Spleen (tissue), 13 donors: ENCODE measurements at places on chromosomes 6 and 20.

DNA sequence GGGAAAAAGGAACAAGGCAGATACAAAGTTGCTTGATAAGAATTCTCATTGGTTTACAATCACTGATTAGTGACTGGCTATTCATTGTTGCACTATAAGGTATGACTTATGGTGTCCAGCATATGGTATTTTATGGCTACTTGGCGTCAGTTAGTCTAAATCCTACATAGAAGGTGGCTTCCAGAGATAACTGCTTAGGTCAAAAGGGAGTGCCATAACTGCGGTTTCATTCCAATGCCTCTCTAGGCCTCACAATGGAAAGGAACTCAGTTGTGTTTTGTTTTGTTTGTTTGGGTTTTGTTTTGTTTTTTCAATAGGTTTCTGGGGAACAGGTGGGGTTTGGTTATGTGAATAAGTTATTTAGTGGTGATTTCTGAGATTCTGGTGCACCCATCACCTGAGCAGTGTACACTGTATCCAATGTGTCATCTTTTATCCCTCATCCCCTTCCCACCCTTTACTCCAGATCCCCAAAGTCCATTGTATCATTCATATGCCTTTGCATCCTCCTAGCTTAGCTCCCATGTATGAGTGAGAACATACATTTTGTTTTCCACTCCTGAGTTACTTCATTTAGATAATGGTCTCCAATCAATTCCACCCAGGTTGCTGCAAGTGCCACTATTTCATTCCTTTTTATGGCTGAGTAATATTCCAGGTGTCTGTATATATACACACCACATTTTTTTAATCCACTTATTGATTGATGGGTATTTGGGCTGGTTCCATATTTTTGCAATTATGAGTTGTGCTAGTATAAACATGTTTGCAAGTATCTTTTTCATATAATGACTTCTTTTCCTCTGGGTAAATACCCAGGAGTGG, 7.0 kb downstream of the GOPC start:
- DNase-seq = no peak
- H3K36me3 ChIP-seq = peaks cover 27% of the 10 kb centered on the region

GRCh38 chr6:3825851-3826581, 23.2 kb upstream of the FAM50B start:
- no peaks in the 10 kb centered on the region for H3K36me3 ChIP-seq
- DNase-seq = peak; percentile 81
- H3K27me3 ChIP-seq = no peaks in the 10 kb centered on the region
- peaks cover 14% of the 10 kb centered on the region for H3K4me1 ChIP-seq
- no peak overlapping the region for H3K4me3 ChIP-seq

- no peaks in the 10 kb centered on the region for H3K36me3 ChIP-seq
- H3K4me3 ChIP-seq = no peak overlapping the region
- no peak for DNase-seq
- peaks cover 20% of the 10 kb centered on the region for H3K27me3 ChIP-seq
Observed at GRCh38 chr6:165849534-165850430, 186.7 kb upstream of the PDE10A start.

- peak overlapping the region; percentile 99 for H3K27ac ChIP-seq
- H3K27me3 ChIP-seq = no peaks in the 10 kb centered on the region
- peaks cover 15% of the 10 kb centered on the region for H3K4me1 ChIP-seq
Observed at GRCh38 chr20:45971425-45971674, 653 bp downstream of the ZNF335 start.

- peaks cover 6% of the 10 kb centered on the region for H3K27me3 ChIP-seq
- no peak overlapping the region for H3K4me3 ChIP-seq
- no peak for DNase-seq
- H3K36me3 ChIP-seq = no peaks in the 10 kb centered on the region
Observed at GRCh38 chr6:56949925-56950495, 4.9 kb upstream of the BEND6 start.

DNA sequence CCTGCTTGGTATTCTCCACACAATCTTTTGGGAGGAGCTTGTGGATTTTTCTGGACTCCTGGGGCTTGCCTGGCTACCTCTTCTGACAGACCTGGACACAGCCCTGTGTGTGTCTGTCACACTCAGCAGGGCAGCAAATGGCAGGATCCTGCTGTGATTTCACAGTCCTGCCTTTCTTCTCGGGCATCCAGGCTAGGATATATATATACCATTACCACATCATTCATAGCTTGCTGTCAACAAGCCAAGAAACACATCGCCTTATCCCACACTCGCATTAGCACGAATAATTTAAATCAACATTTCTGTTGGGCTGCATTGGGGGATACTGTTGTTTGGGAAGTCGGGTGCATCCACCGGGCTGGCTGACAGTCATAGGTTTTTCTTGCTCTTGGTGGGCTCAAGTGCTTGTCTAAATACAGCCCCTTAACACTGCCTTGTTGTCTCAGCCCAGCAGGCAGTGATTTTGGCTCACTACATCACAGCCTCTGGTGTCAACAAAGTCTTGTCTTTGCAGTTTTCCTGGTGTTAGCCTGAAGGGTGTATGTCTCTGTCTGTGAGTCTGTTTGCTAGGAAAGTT, 154.9 kb upstream of the FERMT1 start:
- H3K27ac ChIP-seq = no peak overlapping the region
- H3K27me3 ChIP-seq = no peaks in the 10 kb centered on the region
- H3K4me3 ChIP-seq = no peak overlapping the region

- no peak overlapping the region for H3K27ac ChIP-seq
- H3K4me3 ChIP-seq = no peak overlapping the region
- H3K36me3 ChIP-seq = no peaks in the 10 kb centered on the region
- DNase-seq = no peak
Observed at GRCh38 chr20:14889496-14890255, 552.3 kb upstream of the FLRT3 start.

DNA sequence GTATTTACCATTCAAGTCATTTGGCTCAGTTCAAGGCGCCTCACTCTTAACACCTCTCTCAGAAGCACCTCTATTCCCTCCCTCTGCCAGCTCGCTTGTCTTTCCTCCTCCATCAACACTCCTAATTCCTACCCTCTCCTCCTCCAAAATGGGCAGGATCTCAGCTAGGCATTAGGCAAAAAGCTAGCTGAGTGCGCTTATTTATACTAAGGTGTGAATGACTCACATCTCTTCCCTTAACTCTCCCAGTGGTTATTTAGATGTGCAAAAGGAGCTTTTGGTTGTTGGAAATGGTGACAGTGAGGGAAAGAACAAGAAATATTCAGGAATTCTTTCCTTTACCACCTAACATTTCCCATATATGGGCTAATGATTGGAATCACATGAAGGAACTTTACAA, 29.1 kb downstream of the PACSIN1 start:
- H3K27me3 ChIP-seq = no peaks in the 10 kb centered on the region
- no peak overlapping the region for H3K27ac ChIP-seq
- no peak for DNase-seq
- H3K36me3 ChIP-seq = no peaks in the 10 kb centered on the region
- no peak overlapping the region for H3K4me3 ChIP-seq

DNA sequence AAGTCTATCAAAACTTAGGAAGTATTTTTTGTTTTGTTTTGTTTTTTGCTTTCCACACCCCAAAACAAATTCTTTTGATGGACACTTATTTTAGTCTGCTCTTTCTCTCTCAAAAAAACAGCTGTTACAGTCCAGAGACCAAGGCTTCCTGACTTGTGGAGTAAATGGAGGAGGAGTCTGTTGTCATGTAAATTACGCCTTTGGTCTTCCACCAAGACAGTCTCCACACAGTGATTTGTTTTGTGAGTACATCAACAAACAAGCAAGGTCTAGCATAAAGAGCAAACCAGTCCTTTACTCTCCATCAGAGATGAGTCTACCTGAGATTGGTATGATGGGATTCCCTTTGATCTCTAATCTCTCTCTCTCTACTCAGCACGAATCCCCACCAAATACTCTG, 588.0 kb upstream of the ARID1B start:
- no peak overlapping the region for H3K4me3 ChIP-seq
- H3K27ac ChIP-seq = no peak overlapping the region
- no peaks in the 10 kb centered on the region for H3K36me3 ChIP-seq
- DNase-seq = no peak
- no peaks in the 10 kb centered on the region for H3K27me3 ChIP-seq
- no peaks in the 10 kb centered on the region for H3K4me1 ChIP-seq

DNA sequence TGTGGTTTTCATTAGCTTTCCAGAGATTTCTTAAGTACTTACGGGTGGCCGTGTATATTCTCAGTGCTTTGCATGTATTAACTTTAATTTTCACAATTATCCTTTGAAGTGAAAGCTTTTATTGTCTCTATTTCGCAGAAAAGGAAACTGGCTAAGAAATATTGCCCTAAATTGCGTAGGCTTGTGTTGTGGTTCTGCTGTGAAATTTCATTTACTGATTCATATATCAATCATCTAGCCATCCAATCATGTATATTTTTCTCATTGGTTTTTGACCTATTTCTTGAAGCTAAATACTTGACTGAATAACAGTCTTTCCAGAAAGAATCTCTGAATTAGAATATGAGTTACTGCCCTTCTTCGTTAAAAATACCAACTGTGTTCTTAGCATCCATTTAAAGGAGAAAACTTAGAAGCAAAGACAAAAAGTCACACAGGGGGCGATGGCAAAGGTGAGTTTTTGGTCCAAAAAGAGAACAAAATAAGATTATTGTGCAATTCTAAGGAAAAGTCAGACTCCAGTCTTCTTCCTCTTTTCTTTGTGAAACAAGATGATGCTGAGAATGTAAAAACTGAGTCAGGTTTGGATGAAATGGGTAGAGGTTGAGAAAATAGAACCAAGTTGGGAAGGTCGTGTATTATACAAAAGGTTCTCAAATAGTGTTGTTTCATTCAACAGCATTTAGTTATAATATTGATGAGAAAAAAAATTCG, 1.4 kb downstream of the CYB5R4 start:
- peaks cover 22% of the 10 kb centered on the region for H3K36me3 ChIP-seq
- peak overlapping the region; percentile 82 for H3K27ac ChIP-seq
- no peak for DNase-seq
- H3K4me3 ChIP-seq = no peak overlapping the region
- H3K27me3 ChIP-seq = no peaks in the 10 kb centered on the region

GRCh38 chr6:106534004-106534403, 95.3 kb downstream of the RTN4IP1 start:
- DNase-seq = no peak
- H3K27ac ChIP-seq = peak overlapping the region; percentile 34
- H3K36me3 ChIP-seq = peaks cover 8% of the 10 kb centered on the region
- no peak overlapping the region for H3K4me3 ChIP-seq

- no peak for DNase-seq
- H3K27ac ChIP-seq = no peak overlapping the region
- no peaks in the 10 kb centered on the region for H3K27me3 ChIP-seq
- no peak overlapping the region for H3K4me3 ChIP-seq
Observed at GRCh38 chr6:133428295-133428694, 187.1 kb downstream of the EYA4 start.

GRCh38 chr20:64106981-64107735, at the start of gene NPBWR2:
Gene NPBWR2, minus strand, starts transcription at chr20:64107565. Its CDS starts 734 bp downstream, at chr20:64106831.
- H3K4me1 ChIP-seq = peaks cover 23% of the 10 kb centered on the region
- peaks cover 7% of the 10 kb centered on the region for H3K27me3 ChIP-seq
- no peaks in the 10 kb centered on the region for H3K36me3 ChIP-seq

DNA sequence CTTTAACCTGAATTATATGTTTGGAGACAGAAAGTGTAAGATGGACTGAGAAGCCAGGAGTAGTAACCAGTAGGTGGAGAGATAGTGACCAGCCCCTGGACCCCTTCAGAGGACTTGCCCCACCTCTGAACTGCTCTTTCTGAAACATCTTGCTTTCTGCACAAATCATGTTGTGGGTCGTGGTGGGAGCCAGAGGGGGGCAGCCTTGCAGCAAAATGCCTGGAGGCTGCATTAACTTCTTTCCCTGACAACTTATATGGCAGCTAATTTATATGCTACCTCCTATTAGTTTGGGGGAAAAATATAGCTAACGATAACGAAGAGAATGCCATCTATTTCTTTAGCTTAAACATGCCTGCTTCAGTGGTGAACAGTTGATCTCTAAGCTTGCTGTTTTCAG, 859.8 kb downstream of the MAFB start:
- no peak for DNase-seq
- H3K27me3 ChIP-seq = no peaks in the 10 kb centered on the region
- H3K4me3 ChIP-seq = no peak overlapping the region
- no peaks in the 10 kb centered on the region for H3K4me1 ChIP-seq
- peak overlapping the region; percentile 24 for H3K27ac ChIP-seq
- H3K36me3 ChIP-seq = no peaks in the 10 kb centered on the region

GRCh38 chr6:64683682-64684081, 1023.3 kb downstream of the EYS start:
- H3K27ac ChIP-seq = no peak overlapping the region
- no peak for DNase-seq
- H3K36me3 ChIP-seq = no peaks in the 10 kb centered on the region
- H3K27me3 ChIP-seq = no peaks in the 10 kb centered on the region
- H3K4me3 ChIP-seq = no peak overlapping the region

DNA sequence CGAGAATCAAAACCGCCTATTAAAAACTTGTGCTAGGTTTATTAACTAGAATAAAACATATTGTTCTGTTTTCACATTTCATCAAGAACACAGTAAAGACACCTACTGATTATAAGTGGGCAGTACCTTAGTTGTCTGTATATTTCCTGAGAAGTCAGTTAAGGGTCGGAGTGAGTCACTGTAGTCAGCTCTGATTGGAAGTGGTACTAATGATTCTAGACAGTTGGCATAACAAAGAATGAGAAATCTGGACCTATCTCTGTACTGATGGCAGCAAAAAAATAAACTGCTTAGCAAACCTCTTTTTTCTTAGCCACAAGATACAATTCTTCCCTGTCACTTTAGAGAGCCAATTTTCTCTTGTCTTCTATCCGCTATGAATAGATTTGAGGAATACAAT, 387.3 kb upstream of the ADGRB3 start:
- DNase-seq = no peak
- no peaks in the 10 kb centered on the region for H3K27me3 ChIP-seq
- no peaks in the 10 kb centered on the region for H3K4me1 ChIP-seq
- H3K36me3 ChIP-seq = no peaks in the 10 kb centered on the region
- no peak overlapping the region for H3K4me3 ChIP-seq

- H3K27ac ChIP-seq = no peak overlapping the region
- no peaks in the 10 kb centered on the region for H3K27me3 ChIP-seq
- no peak overlapping the region for H3K4me3 ChIP-seq
- no peaks in the 10 kb centered on the region for H3K36me3 ChIP-seq
- no peak for DNase-seq
Observed at GRCh38 chr6:159249128-159249527, 79.9 kb downstream of the FNDC1 start.

DNA sequence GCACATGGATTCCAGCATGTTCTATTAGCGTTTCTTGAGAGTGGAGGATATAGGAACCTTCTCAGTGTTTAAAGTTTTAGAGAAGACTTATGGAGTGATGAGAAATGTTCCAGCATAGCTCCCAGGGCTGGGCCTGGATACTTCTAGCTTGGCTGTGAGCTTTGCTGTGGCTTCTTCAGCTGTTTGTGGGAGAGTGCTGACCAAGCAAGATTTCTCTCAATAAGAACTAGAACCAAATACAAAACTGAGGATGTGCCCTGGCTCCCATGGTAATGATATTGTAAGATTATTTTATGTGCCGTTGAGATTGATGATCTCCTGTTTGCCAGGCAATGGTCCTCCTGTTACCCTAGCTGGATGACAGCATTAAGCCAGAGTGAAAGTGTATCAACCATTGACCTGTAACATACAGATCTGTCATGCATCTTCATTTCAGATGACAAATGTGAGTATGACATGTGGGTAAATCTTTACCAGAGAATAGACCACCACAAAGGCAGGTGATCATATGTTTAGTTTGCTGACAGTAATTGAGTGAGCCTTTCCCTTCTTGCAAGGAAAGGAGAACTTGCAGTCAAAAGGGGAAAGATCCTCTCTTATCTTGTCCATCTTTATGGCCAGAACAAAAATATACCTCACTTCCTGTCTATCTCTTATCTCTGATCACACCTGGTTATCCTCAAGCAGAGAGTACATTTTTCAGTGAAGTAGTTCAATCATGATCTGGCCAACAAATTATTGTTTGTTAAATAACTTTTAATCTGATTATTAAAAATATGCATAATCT, 180.1 kb downstream of the SLC24A3 start:
- H3K27me3 ChIP-seq = no peaks in the 10 kb centered on the region
- no peak for DNase-seq
- H3K27ac ChIP-seq = no peak overlapping the region
- no peaks in the 10 kb centered on the region for H3K4me1 ChIP-seq
